ENCODE measurements at places on chromosomes 1 and 21. TPM values are rescaled to one million over a fixed set of nuclear protein-coding genes. Genes with fewer than 3 reads are reported as not detected.
A peak's percentile ranks its signal among the peaks of the same experiment; 100 is the strongest.

Gene PLA2G2C
- not detected for polyA plus RNA-seq

Gene F11R
- polyA plus RNA-seq: 200 TPM

Gene MROH9
- polyA plus RNA-seq: not detected

DNA sequence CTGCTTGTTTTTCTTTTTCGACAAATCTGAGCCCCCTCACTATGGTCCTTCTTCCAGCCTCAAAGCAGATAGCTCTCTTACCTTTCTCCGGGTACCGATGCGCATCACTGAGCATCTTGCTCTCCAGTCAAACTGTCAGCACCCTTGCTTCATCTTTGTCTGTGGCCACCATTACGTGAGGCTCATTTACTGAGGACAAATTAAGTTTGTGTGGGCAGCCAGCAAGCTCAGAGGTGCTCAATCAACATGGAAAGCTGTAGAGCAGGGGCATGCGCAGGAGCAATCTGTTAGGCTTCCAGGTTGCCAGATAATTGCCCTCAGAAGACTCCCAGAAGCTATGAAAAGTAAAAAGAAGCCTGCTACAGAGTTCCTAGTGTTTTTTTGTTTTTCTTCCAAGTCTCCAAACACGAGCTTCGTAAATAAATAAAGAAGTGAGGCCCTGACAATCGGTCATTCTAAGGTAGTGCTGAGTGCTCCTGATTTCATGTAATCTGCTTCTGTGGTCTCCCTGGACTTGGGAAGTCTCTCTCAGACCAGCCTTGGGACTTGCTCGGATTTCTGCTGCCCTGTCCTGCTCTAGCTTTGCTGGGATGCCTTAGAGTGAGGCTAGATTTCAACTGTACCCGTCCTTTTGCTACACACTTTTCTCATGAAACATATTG lies 1.8 kb downstream of the C1orf53 start:
- H3K27ac ChIP-seq: no peak overlapping the region
- peaks cover 2% of the 10 kb centered on the region for H3K4me1 ChIP-seq
- no peak for DNase-seq
- H3K27me3 ChIP-seq: peaks cover 48% of the 10 kb centered on the region
- H3K4me3 ChIP-seq: no peak overlapping the region

Gene FCRL3
- polyA plus RNA-seq: not detected

DNA sequence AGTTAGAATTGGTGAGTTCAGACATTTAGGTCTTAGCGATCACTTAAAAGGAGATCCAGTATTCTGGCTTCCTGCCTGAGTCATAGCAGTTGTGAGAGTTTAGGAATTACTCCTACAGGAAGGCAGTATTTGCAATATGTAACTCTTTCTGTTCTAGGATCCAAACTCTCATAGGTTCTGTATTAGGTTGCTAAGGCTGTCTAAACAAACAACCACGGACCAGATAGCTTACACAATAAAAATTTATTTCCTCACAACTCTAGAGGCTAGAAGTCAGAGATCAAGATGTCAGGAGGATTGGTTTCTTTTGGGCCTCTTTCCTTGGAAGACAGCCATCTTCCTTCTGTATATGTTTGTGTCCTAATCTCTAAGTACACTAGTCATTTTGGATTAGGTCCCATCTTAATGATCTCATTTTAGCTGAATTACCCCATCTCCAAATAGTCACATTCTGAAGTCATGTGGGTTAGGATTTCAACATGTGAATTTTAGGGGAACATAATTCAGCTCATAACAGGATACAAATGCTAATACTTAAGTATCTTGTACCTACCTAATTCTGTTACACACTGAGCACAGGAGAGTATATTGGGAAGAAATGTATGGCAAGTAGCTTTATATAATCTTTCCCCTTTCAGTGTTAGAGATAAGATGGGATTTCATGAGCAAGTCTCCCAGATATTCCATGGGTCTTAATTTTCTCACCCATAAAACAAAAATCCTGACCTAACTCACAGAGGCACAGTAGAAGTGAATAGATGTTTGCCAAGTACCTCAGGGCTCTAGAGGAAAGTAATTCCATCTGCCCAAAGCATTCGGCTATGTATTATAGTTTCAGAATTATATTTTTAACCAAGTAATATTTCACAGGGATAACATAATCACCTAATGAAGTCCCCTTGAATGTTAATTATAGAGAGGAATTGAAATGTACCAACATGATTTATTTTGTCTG lies 144.4 kb downstream of the PTBP2 start:
- no peaks in the 10 kb centered on the region for H3K36me3 ChIP-seq
- no peak overlapping the region for H3K4me3 ChIP-seq

- no peak for DNase-seq
- H3K27ac ChIP-seq: no peak overlapping the region
- no peaks in the 10 kb centered on the region for H3K27me3 ChIP-seq
- no peak overlapping the region for H3K4me3 ChIP-seq
- no peaks in the 10 kb centered on the region for H3K36me3 ChIP-seq
These were observed 7.4 kb upstream of the B3GALNT2 start for GRCh38 chr1:235511470-235512240.

DNA sequence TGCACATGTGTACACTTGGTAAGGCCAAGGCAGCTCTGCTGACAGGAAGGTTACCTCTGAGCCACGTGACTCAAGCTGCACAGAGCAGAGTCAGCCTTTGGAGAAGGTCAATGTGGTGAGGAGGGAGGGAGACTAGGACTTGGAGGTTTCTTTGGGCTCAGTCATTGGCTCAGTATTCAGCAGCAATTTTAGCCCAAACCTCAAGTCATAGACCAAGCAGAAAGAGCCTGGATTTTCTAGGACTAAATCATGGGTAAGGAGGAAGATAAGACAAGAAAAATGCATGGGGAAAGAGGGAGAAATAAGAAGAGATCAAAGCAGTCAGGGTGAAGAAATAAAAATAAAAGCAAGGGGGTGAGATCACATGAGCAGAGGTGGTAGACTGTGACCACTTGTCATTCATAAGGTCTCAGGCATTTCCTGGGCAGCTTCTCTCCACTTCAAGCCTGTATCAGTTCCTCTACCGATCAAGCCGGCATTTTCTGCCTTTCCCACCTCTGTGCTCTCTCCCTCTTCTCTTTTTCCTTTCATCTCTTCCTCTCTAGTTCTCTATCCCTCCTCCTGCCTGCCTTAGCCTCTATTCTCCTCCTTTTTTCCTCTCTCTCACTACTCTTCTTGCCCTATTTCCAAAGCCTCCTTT lies 51.7 kb upstream of the DUSP10 start:
- no peak overlapping the region for H3K27ac ChIP-seq
- no peaks in the 10 kb centered on the region for H3K36me3 ChIP-seq
- no peak for DNase-seq
- no peaks in the 10 kb centered on the region for H3K4me1 ChIP-seq
- H3K4me3 ChIP-seq: no peak overlapping the region
- no peaks in the 10 kb centered on the region for H3K27me3 ChIP-seq

DNA sequence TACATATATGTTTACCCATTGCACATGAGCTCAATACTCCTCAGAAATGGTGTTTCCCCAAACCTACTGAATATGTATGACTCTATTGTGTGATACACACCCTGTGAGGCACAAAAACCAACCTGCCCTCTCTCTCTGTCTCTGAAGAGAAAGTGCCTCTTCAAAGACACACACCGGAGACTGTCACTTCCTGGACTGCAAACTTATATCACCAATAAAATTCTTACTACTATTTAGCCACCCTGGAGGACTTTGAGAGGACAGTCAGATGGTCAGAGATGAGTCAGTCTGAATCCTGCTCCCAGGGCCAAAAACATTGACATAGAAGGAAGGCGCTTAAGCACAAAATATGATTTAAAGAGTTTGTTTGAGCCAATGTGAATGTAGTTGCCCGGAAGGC lies 110.4 kb downstream of the PPIAL4G start:
- no peak for DNase-seq
- no peak overlapping the region for H3K4me3 ChIP-seq
- H3K27ac ChIP-seq: no peak overlapping the region
- no peaks in the 10 kb centered on the region for H3K36me3 ChIP-seq
- no peaks in the 10 kb centered on the region for H3K4me1 ChIP-seq
- H3K27me3 ChIP-seq: no peaks in the 10 kb centered on the region

- H3K4me3 ChIP-seq: no peak overlapping the region
- peaks cover under 1% of the 10 kb centered on the region for H3K4me1 ChIP-seq
- peaks cover 29% of the 10 kb centered on the region for H3K27me3 ChIP-seq
- H3K36me3 ChIP-seq: no peaks in the 10 kb centered on the region
- no peak overlapping the region for H3K27ac ChIP-seq
These were observed 5.9 kb downstream of the VSIG8 start for GRCh38 chr1:159856576-159856975.

- H3K4me3 ChIP-seq: no peak overlapping the region
- DNase-seq: no peak
- no peaks in the 10 kb centered on the region for H3K36me3 ChIP-seq
- H3K4me1 ChIP-seq: no peaks in the 10 kb centered on the region
- no peak overlapping the region for H3K27ac ChIP-seq
These were observed 33.9 kb upstream of the GPR25 start for GRCh38 chr1:200838676-200839445.

Gene TMEM69
- polyA plus RNA-seq: 53.6 TPM

DNA sequence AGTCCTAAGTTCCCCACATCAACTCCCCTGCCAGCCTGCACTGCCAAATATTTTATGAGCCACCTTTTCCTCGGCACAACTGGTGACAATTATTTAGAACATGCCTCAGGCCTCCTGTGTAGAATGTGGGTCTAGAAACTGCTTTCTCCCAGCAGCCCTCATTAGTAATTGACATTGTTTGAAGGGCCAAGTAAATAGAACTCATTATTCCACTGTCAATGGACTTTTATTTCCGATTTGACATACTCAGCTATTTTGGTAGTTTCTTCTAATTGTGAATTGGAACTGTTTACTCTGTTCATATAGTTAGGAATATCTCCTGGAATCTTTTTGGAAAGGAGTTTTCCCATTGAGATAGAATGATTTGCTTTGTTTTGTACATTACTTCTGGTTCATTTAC lies 168.8 kb upstream of the L1TD1 start:
- no peaks in the 10 kb centered on the region for H3K27me3 ChIP-seq
- no peak for DNase-seq
- no peak overlapping the region for H3K27ac ChIP-seq
- no peak overlapping the region for H3K4me3 ChIP-seq

DNA sequence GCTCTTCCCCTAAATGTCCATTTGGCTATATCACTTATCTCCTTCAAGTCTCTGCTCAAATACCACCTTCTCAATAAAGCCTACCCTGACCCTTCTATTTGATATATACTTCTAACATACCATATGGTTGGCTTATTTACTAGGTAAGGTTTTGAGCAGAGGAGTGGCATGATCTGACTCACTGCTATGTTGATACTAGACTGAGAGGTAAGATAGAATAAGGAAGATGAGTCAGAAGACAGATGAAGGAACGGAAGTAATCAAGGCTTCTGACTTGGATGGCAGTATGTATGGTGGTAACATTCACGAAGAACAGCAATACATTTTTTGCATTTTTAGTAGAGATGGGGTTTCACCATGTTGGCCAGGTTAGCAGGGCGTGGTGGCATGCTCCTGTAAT lies 4.8 kb upstream of the HRNR start:
- H3K36me3 ChIP-seq: no peaks in the 10 kb centered on the region
- no peak for DNase-seq
- no peak overlapping the region for H3K4me3 ChIP-seq
- H3K4me1 ChIP-seq: no peaks in the 10 kb centered on the region
- H3K27ac ChIP-seq: no peak overlapping the region
- H3K27me3 ChIP-seq: no peaks in the 10 kb centered on the region

Gene FCMR
- 0.47 TPM for polyA plus RNA-seq

DNA sequence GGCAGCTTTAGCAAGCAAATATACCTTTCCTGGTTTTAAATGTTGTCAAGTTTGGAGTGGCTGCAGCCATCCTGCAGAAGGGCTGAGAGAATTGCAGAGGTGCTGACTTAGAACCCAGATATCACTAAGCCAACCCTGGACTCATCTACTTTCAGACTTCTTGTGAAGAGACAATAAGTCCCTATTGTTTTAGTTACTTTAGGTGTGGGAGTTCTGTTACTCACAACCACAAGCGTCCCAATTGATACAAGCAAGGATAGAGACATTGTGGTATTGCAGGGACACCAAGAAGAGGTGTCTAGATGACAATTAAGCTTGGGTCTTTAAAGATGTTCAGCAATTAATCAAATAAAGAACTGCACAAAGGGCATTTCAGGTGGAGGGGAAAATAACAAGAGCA lies 8.8 kb upstream of the ETV3 start:
- no peaks in the 10 kb centered on the region for H3K4me1 ChIP-seq
- no peaks in the 10 kb centered on the region for H3K36me3 ChIP-seq
- no peak for DNase-seq
- no peak overlapping the region for H3K27ac ChIP-seq
- H3K27me3 ChIP-seq: no peaks in the 10 kb centered on the region

GRCh38 chr1:18875107-18875795 lies 15.8 kb upstream of the TAS1R2 start:
- H3K27me3 ChIP-seq: no peaks in the 10 kb centered on the region
- H3K36me3 ChIP-seq: no peaks in the 10 kb centered on the region
- H3K4me3 ChIP-seq: no peak overlapping the region
- no peak overlapping the region for H3K27ac ChIP-seq
- peak; percentile 97 for DNase-seq

Gene PIGV
- polyA plus RNA-seq: 20.9 TPM

GRCh38 chr1:56378341-56379070 lies 200.9 kb downstream of the PLPP3 start:
- H3K27ac ChIP-seq: no peak overlapping the region
- no peak overlapping the region for H3K4me3 ChIP-seq
- DNase-seq: no peak
- peaks cover 15% of the 10 kb centered on the region for H3K4me1 ChIP-seq
- no peaks in the 10 kb centered on the region for H3K27me3 ChIP-seq

Gene VPS45
- 19.1 TPM for polyA plus RNA-seq

Gene OPTC
- 4.0 TPM for polyA plus RNA-seq

DNA sequence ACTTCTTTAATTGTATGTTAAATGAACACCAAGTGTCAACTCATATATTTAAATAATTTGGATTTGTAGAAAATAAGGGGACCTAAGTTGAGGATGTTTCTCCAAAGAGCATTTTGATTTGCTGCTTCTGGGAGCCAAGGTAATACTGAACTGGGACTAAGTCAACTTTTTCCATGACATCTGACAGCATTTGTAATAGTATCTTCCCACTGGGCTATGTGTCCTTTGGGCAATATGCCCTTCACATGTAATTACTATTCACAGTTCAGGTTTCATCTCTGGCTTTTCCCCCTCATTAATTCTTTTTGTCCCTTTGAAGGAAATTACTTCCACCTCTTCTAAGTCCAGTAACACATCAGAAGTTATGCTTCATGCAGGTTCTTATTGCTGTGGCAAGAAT lies 36.7 kb upstream of the HP1BP3 start:
- H3K27me3 ChIP-seq: no peaks in the 10 kb centered on the region
- H3K4me3 ChIP-seq: no peak overlapping the region
- no peak overlapping the region for H3K27ac ChIP-seq
- DNase-seq: no peak
- peaks cover 13% of the 10 kb centered on the region for H3K36me3 ChIP-seq
- H3K4me1 ChIP-seq: no peaks in the 10 kb centered on the region

DNA sequence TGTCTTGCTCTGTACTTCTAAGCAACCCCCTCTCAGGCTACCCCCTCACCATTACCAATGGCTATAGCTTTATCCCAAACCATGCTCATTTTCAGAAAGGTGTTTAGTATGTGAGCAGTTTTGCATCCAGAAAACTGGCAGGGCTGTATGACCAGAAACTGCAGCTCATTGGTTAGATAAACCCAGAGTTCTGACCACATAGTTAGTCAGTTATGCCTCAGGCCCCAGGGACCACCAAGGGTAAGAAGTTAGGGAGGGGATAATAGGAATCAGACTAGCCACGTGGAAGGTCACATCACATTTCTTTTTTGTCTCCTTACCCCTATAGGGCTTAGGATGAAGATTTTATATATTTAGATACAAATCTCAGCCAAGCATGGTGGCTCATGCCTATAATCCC lies 1.2 kb downstream of the ITGA10 start:
- peaks cover 3% of the 10 kb centered on the region for H3K4me1 ChIP-seq
- no peak overlapping the region for H3K27ac ChIP-seq
- DNase-seq: no peak
- no peak overlapping the region for H3K4me3 ChIP-seq

Gene FCRLB
- polyA plus RNA-seq: 0.14 TPM

Measured in H1 (cell line).